ENCODE measurements at places on chromosomes 7 and 10.

DNA sequence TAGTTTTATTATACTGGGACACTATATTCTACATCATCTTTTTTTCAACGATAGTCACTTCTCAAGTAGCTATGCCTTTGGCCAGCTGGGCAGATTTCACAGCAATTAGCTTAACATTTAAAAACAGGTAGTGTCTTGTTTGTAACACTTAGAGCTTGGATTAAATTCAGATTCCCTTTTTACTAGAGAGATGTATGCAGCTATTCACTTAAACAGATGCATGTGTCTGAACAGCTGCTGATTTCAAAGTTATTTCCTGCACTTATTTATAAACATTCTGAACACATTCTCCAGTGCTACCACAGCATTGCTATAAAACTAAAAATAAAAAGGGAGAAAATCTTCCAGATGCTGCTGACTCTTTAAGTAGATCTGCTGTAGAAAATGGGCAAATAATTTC, 637.2 kb downstream of the POM121L12 start:
- no peak for DNase-seq

DNA sequence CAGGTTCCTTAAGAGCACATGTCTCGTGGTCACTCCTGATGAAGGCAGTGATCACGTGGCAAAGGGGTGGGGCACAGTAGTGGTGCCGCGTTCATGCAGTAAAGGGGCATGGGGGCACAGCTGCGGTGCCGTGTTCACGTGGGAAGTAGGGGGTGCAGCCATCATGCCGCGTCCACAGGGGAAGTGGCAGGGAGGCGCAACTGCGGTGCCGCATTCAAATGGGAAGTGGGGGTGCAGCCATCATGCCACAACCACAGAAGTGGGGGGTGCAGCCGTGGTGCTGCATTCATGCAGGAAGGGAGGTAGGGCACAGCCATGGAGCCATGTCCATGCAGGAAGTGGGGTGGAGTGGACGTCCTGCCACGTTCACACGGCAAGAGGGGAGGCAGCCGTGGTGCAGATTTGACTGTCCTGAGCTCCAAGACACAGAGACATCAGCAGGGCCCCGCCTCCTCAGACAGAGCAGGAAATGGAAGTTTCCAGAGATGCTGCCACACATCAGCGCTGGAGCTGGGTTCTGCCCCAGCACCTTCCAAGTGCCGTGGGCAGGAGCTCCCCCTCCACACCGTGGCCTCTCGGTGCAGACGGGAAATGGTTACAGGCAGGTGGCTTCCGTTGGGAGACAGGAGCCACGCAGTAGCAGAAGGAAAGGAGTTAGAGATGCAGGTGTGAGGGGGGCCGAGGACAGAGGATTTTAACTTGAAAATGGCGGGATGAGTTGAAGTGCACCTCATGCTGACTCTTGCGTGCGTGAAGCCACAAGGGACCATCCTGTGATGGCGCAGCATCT, 95.0 kb upstream of the DDC start:
- no peak for DNase-seq

DNA sequence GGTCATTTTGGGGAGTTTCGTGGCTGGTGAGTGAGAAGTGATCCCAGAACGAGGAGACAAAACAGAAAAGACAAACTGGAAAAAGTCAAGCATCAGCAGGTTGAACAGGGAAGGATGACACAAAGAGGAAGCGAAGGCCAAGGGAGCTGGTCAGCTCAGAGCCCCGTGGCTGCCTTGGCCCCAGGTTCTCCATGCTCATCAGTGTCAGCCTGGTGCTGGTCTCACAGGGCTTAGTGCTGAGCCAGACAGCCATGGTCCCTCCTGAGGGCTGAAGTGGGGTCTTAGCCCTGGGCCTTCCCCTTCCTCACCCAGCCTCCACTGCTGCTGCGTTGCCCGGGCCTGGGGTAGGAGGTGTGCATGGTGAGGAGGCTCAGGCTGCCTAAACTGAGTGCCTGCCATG, 183.6 kb downstream of the PFKFB3 start:
- no peak for DNase-seq

DNA sequence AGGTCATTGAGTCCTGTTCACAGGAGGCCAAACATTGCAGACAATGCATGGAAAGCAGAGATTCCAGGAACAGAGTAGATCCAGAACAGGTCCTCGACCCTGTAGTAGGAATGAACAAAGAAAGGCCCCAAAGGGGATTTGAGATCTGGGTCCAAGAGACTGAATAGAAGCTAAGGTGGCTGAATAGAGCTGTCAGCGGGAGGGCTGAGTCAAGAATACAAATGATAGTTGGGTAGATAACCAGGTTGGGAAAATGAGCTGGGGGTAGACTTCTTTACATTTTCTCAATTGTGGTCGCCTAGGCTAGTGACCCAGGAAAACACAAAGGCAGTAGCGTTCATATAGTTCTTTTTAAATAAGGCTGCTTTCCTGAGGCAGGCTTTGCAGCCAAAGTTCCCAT, 103.4 kb upstream of the ELMO1 start:
- DNase-seq, result no peak

GRCh38 chr7:138603549-138604318, 97.4 kb downstream of the SVOPL start:
- no peak for DNase-seq

GRCh38 chr7:22642454-22642853, 84.5 kb upstream of the IL6 start:
- no peak for DNase-seq

DNA sequence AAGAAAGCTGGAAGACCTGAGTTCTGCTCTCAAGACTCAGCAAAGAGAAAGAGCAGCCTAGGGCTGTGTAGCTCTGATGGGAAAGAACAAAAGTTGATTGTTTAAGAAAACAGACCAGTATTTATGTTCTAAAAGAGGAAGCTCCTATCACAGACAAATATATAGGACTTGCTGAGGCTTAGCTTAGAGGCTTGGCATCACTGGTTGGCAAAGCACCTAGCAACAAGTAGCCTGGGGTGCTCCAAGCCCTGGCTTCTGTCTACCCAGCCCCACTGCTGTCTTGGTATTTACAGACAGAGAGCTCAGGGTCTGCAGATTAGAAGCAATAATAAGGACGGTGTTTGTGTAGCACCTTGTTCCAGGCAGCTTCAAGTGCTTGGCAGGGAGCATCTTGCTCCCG, 36.9 kb upstream of the CCDC3 start:
- no peak for DNase-seq

- no peak for DNase-seq
Observed at GRCh38 chr10:123772645-123773508, 106.7 kb downstream of the GPR26 start.

GRCh38 chr10:131776496-131776895, 124.3 kb upstream of the PPP2R2D start:
- no peak for DNase-seq

DNA sequence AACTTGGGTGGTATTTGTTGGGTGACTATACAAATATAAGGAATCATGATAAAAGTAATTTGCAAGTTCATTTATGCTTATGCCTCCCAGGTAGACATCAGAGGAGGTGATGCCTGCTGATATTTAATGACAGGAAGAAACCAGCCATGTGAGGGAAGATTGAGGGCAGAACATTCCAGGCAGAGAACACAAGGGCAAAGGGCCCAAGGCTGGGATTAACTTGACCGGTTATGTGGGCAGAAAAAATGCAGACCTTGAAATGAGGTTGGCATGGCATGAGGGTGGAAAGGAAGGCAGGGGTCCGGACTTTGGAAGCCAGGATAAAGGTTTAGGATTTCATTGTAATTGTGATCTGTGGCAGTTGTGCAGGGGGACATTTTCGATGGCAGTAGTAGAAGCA, 68.0 kb upstream of the MTPN start:
- DNase-seq, result no peak

GRCh38 chr10:124612611-124613498, 131.3 kb downstream of the FAM53B start:
- DNase-seq, result peak; percentile 22

DNA sequence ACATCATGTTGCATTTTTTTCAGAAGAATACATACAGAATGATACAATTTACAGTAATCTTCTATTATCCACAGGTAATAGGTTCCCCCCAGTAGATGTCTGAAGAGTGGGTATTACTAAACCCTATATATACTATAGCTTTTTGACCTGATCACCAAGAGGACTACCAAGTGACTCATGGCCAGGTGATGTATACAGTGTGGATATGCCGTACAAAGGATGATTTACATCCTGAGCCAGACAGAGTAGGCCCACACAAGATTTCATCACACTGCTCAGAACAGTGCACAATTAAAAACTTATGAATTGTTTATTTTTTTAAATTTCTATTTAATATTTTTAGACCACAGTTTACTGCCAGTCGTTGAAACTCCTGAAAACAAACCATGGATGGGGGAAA, 70.6 kb downstream of the STEAP1B start:
- DNase-seq, result no peak

GRCh38 chr10:122178655-122179054, 92.4 kb upstream of the BTBD16 start:
- no peak for DNase-seq

DNA sequence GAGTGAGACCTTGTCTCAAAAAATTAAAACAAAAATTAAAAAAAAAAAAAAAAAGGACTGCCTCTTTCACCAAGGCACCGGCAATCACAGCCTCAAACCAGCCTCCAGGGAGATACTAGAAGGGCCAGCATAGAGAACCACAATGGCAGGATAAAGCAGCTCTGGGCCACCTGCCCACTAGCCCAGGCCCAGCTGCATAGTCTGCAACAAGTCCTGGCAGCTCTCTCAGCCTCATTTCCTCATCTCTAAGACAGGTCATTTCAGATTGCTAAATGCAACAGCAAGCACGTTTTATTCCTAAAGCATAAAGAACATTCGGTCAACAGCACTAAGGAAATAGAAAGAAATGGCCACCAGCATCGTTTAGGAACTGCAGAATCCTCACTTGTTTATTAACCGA, 28.8 kb downstream of the XPNPEP1 start:
- peak; percentile 48 for DNase-seq

- DNase-seq, result peak; percentile 37
Observed at GRCh38 chr10:106395041-106395749, 769.3 kb downstream of the SORCS1 start.

GRCh38 chr7:120373174-120373573, 100.2 kb downstream of the KCND2 start:
- no peak for DNase-seq

- no peak for DNase-seq
Observed at GRCh38 chr7:126792521-126792920, 460.2 kb downstream of the GRM8 start.

DNA sequence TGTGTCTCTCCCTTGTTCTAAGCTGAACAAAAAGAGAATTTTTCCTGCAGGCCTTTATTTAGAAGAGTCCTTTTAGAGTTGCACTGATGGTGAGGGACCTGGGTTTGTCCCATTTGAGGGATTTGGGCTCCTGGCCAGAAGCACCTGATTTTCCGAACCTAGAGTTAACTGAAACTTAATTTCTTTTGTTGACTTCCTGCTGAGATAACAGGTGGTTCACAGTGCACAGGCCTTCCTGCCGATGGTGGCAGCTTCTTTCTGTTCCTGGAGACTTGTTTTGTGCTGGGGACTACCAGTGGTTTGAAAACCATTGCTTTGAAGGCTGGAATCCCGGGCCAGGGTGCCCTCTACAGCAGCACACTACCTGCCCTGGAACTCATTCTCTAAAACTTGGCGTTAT, 99.2 kb downstream of the SUGCT start:
- no peak for DNase-seq

DNA sequence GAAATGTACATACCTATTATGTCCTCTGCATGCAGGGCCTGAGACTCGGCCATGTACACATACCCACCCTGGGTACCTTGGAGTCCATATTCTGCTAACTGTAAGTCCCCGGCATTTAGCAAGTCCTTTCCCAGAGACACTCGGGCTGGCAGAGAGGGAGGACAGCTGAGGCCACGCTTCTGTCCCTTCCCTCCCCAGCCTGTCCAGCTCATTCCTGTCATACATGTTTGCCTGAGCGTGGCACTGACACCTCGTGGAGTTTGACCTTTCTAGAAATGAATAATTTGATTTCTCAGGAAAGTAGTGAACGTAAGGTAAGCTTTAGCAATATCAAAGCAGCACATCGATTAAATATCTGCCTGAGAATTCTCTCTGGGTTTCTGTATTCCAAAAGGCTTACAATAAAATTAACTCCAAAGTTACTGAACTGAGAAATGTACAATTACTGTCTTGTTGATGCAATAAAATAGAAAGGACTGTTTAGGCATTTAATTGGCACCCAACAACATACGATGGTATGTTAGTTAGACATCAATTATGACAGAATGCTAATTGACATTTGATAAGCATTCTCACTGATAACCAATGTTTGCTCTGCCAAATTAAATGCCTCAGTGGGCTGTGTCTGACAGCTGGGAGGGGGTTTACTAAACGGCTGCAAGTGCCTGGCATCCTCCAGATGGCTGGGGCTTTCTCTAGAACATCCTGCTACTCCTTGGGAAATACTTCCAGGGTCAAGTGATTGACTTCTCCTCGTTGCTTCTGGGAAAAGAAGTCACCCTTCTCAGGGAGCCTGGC, 221.2 kb downstream of the CCSER2 start:
- no peak for DNase-seq

Measured in EH (cell line).